Left renal cortex interstitium (tissue), 4 donors: ENCODE measurements at places on chromosomes 6 and 20. TPM values are rescaled to one million over a fixed set of nuclear protein-coding genes. Genes with fewer than 3 reads are reported as not detected.

Gene TUBB2A
- polyA plus RNA-seq, result 61.5 TPM

Gene BICRAL
- polyA plus RNA-seq, result 16.1 TPM

Gene COL10A1
- 0.48 TPM for polyA plus RNA-seq

Gene CCDC167
- 27.5 TPM for polyA plus RNA-seq

Gene NAA20
- polyA plus RNA-seq, result 94.8 TPM

Gene MCHR2
- not detected for polyA plus RNA-seq

DNA sequence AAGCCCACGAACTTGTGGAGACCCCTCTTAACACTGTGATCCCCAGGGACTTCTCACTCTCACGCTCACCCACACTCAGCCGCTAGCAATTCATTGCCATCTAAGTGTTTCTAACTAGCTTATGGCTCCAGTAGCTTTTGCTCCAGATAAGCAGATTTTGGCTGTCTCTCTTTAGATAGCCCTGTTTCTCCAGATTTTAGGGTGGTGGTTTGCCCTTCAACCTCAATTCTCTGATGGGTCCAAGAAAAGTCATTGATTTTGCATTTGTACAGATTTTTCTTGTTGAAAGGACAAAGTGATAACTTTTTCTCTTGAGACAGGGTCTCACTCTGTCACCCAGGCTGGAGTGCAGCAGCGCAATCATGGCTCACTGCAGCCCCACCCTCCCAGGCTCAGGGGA is 41.2 kb downstream of the NR2E1 start:
- DNase-seq, result no peak

GRCh38 chr6:118501765-118502164 is 46.3 kb upstream of the PLN start:
- peak; percentile 26 for DNase-seq

DNA sequence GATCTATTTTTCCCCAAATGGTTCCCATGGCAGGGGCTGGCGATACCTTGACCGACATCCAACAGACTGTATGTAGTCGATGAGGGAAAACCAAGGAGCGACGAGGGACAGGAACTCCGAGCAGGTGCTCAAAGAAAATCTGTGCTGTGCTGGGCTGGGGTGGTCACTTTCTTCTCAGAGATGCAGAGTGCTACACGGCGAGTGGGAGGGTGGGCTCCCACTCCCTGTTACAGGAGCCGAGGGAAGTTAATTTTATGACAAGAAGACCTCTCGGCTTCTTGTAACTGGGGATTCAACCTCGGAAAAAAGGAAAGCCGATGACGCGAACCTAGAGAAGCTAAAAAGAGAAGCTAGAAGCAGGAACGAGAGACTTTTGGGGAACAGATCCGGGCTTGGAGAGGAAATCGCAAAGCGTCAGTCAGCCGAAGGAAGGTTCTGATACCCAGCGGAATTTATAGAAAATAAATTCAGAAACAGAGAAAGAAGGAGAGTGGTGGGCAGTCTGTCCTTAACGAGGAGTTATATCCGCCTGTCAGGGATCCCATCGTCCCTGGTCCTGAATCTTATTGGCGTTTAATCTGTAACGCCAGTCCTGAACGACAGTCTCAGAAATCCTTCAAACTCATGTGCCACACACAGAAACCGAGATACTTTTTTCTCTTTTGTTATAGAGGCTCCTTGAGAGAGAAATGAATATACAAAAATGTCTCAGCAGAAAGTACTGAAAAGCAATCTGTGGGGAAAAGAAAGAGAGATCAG is 84.6 kb upstream of the ZNF322 start:
- DNase-seq, result no peak

DNA sequence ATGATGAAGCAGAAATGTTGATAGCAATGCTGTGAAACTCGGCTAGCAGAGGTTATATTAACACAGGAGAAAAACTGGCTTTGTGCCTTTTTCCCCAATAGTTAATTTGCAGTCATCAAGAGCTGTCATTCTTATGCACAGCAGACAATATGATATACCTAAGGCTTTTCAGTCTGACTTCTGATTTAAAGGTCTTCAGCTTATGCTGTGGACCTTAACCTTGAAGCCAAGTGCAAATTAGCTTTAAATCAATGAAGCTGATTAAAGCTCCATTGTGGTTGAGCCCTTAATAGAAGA is 171.6 kb upstream of the ID4 start:
- no peak for DNase-seq

- DNase-seq, result no peak
Observed at GRCh38 chr20:11702721-11703518, 214.8 kb upstream of the BTBD3 start.

- no peak for DNase-seq
Observed at GRCh38 chr6:92174398-92175073, 1244.8 kb downstream of the EPHA7 start.

- DNase-seq, result no peak
Observed at GRCh38 chr6:13351271-13351670, 22.9 kb upstream of the TBC1D7 start.

DNA sequence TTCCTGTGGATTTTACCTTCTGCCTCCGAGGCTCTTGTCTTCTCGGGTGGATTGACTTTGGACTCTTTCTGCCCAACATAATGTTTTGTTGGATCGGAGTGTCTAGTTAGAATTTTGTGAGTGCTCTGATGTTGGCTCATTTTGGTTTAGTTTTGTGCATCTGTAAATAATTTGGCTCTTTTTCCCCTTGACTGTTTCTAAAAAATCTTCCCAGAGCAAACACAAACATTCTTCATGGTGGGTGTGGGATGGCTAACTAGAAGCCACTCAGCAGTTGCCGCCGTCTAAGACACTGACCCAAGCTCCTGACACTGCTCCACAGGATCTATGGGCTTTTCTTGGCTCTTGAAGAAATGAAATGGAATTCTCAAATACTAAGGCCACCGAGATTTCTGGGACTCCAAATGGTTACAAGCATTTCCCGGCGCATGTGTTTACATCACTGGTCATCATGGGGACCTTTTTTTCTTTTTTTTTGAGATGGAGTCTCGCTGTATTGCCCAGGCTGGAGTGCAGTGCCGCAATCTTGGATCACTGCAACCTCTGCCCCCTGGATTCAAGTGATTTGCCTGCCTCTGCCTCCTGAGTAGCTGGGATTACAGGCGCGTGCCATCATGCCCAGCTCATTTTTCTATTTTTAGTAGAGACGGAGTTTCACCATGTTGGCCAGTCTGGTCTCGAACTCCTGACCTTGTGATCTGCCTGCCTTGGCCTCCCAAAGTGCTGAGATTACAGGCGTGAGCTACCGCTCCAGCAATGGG is 92.0 kb upstream of the FRMD1 start:
- DNase-seq, result no peak

DNA sequence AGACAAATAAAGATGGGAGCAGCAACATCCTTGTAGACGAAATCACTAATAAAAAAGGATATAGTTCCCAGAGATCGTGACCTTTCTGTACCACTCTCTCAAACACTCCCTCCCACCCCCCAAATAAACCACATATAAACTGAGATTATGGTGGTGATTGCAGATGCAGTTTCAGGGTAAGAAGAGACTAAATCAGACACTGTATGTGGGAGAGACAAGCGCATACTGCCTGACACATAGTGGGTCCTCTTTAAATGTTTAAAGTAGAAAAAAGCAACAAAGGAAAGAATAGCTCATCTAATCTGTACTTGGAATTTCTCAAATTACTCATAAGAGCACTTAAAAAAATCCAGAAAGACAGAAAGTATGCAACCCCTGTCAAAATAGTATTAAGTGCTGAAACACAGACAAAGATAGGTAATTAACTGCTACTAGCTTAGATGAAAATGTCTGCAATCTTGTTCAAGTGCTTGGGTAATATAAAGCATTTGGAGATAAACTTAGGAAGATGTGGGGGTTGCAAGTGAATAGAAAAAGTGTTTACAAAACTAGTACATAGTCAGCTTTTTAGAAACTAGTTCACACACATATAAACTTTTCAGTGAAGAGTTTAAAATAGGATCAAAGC is 151.6 kb downstream of the BACH2 start:
- no peak for DNase-seq

DNA sequence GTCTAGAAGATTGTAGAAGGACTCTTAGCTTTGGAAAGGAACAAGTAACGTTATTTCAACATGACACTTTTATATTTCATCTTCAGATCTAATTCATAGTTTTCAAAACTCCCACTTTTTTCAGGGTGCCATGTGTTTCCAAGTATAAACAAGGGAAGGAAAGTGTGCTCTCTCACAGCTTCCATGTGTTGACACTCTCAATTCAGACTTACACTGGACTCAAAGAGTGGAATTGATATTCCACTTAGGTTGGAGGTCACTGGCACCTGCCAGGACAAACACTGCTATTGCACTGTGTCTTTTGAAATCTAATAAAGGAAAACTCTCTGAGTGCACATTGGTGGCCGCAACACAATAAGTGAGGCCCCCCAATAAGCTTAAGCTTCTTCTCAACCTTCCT is 22.5 kb upstream of the SAMD3 start:
- no peak for DNase-seq

DNA sequence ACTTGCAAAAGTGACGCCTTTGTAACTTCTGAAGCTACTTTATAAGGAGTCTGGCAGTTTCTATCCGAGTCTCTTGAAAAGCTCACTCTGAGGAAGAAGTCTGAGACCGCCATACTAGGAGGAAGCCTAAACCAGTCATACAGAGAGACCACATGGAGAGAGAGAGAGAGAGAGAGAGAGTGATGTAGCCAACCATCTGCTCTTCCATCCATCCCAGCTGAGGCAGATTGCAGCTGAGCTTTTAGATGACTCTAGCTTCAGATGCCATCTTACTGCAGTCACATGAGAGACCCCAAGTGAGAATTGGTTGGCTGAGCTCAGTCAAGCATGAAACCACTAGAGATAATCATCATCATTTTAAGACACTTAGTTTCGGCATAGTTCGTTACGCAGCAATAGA is 15.0 kb upstream of the DTNBP1 start:
- no peak for DNase-seq

- no peak for DNase-seq
Observed at GRCh38 chr6:14707971-14708465, 537.9 kb upstream of the JARID2 start.

DNA sequence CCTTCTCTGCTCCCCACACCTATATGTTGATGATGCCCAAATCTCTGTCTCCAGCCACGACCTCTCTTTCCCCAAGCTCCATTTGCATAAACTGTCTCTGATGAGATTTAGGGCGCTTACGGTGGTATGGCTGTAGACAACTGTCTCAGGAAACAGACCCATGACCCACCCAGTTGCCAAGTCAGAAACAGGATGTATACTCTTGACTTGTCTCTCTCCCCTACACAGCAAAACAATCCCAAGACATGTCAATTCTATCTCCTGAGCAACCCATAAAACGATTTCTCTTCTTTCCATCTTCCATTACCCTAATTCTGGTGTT is 13.9 kb downstream of the GNL1 start:
- no peak for DNase-seq

GRCh38 chr6:16635810-16636602 is 125.3 kb downstream of the ATXN1 start:
- no peak for DNase-seq
